Hematopoietic multipotent progenitor cell treated with erythropoietin and hydrocortisone succinate and interleukin-3 and kit ligand, for 15 days (in vitro differentiated cells): ENCODE measurements at places on chromosomes 3 and 15.

DNA sequence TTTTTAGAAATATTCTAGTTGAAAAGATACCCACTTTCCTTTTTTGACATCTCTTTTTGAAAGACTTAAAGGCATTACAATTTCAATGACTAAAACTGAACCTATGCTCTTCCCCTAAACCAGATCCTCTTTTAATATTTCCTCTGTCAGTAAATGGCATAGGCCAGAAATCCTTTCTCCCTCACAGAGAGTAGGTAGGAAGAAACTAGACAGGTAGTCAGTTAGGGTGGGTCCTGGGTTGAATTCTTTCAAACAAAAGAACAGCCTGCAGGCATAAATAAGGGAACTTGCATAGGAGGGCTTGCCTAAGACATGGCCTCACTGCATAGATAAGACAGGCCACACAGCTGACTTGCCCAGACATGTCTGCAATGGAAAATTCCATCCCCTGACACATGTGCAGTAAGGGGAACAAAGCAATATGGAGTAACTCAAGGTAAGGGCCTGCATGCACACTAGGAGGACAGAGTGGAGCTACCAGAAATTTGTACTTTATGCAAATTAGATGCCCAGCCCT, 23.1 kb downstream of the PLSCR5 start:
- no peak for DNase-seq

DNA sequence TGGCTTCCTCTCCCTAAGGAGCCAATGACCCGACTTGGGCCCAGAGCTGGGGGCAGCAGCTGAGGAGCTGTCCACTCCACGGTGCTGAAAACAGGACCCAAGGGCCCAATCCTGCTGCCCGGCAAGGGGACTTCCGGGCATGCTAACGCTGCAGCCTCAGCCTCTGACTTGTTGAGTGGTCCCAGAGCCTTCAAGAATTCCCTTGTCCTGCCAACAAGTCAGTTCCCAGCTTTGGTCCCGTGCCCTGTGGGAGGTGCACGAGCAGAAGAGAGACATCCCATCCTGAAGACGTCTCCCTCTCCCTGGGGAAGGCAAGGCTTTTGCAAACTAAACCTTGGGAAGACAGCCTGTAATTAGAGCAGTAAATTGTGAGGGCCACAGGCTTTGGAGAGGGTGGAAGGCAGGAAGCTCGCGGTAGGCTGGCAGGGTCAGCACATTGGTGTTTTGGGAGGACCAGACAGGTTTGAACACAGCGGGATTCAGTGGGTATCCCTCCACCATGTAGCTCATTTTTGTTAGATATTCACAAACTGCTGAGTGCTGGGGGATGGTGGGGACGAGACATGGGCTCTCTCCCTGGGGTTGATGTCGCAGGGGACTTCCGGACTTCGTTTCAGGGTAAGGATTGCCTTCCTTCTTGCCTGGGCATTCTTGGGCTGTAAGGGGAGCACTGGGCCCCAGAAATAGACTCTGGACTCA, 29.8 kb upstream of the PRR23E start:
- DNase-seq, result no peak

DNA sequence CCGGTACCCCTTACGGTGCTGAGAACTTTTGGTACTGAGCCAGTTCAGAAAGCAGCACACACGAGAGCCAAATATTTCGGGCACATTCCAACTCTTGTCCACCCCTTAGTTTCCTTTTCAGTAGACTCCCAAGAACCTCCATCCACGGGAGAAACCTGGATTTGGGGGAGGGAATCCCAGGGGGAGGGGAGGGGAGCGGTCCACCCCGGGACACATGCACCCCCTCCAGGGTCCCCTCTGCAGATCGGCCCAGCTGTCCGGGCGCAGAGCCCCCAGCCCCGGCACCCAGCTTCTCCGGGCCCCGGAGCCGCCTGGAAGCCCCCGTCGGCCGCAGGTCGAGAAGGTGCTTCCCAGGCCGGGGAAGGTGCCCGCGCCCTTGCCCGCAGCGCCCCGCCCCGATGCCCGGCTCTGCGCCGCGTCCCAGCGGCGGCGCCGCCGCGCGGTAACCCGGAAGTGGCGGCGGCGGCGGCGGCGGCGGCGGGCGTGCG, 455 bp upstream of the ABHD17C start:
- no peak for DNase-seq

DNA sequence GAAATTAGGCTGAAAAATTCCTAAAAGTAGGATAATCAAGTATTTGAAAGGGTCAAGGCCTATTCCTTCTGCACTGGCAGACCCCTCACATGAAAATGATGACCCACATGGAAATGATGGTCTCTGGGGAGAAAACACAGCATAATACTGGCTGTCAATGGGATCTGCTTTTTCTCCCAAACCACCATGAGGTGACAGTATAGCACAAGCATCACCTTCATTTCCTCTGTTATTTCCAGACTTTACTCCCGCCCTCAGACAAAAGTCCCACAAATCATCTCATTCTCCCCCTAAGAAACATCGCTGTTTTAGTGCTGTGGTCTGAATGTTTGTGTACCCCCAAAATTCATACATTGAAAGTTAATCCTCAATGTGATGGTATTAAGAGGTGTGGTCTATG, 161.0 kb downstream of the RSL24D1 start:
- DNase-seq, result no peak

DNA sequence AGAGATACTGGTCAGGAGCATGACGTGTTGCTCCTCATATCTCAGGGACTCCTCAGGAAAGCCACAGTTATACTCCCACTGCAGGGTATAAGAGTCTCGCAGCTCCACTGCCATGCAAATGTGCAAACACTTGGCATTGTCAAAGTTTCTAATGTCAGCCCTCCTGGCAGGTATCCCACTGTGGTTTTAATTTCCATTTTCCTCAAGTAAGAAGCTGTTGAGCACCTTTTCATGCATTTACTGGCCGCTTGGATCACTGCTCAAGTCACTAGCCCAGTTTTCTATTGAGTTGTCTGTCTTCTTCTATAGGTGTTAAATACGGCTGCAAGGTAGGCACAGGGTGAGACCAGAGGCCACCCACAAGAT, 41.9 kb upstream of the GRIP2 start:
- DNase-seq, result no peak

GRCh38 chr15:82852941-82853561, 43.6 kb downstream of the WHAMM start:
- peak; percentile 91 for DNase-seq

GRCh38 chr3:155572085-155572484, 172.8 kb downstream of the PLCH1 start:
- no peak for DNase-seq

- DNase-seq, result no peak
Measured at GRCh38 chr15:98889930-98890695, 117.5 kb downstream of the PGPEP1L start.
